HepG2 (cell line): ENCODE measurements at places on chromosomes 16 and 17. TPM values are rescaled to one million over a fixed set of nuclear protein-coding genes. Genes with fewer than 3 reads are reported as not detected.

DNA sequence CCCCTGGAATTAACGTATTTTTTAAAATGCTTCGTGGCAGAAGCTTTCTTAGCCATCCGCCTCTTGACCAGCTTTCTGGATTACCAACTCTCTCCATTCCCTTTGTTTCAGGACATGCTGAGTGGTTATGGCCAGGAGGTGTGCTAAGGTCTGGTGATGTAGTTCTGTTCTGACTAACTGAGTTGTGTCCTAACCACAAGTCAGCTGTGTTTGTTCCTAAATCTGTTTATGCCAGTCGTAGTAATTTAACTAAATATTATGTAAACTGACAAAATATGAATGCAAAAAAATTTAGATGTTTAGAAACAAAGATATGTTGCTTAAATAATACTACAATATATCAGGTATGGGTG lies 61.6 kb downstream of the MRTFB start:
- no peak for DNase-seq

DNA sequence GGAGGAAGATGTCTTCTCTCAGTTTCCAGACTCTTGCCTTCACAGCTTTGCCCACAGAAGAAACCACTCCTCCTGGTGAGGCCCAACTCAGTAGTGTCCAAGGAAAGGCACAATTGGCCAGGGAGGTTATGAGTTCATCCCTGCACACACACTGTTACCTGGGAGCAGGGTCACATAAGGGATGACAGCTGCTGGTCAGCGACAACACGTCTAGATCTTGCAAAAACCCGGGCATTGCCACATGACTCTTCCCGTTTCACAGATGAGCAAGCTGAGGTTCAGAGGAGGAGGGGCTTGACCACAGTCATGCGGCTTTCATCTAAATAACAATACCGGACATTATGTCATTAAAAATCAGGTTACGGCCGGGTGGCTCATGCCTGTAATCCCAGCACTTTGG lies 186.0 kb downstream of the COPRS start:
- no peak for DNase-seq

ZACN gene
- 0.15 TPM in 1 of 2 replicates, not detected in the other for total RNA-seq

CES5A gene
- total RNA-seq, result not detected in 2 replicates

IL17C gene
- not detected in 2 replicates for total RNA-seq

DNA sequence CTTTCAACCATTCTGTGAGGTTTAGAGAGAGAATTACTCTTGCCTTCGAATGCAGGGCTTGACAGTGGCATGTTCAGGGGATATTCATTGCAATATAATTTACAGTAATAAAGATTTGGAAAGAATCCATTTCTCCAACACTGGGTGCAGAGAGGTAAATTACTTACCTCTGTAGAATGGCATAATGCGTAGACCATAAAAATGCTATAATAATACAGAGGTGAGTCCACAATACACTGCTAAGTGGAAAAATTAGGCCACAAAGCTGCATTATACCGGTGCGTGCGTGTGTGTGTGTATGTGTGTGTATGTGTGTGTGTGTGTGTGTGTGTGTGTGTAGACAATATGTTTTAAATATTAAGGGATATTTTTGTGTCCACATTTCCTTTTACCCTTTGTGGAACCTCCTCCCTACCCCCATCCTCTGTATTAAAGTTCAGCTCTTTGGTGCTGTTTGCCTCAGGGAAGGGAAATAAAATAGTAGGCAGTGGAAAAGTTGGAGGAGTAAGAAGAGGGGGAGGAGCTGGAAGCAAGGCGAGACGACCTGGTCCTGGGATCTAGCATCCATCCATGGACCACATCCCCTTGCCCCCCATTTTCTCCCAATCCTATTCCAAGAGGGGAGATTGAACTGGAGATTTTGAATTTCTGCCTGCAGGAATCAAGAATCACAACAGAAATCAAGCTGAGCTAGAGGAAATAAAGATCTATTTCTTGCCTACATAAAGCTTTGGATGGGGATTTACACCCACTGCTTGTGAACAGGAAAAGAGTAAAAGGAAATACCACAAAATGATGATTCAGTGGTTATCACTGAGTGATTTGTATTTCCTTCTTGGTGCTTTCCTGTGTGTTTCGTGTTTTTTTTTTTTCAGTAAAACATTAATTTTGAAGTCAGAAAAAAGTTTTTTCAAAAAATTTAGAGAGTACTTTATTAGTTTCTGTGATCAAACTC lies 124.8 kb downstream of the RGS9 start:
- no peak for DNase-seq

- DNase-seq, result no peak
Measured at GRCh38 chr17:50239937-50240336, 34.3 kb upstream of the TMEM92 start.

GRCh38 chr17:39547713-39548478 lies 59.8 kb downstream of the NEUROD2 start:
- DNase-seq, result peak; percentile 50

GRCh38 chr17:17815436-17816200 lies 21.2 kb downstream of the SREBF1 start:
- no peak for DNase-seq

DNA sequence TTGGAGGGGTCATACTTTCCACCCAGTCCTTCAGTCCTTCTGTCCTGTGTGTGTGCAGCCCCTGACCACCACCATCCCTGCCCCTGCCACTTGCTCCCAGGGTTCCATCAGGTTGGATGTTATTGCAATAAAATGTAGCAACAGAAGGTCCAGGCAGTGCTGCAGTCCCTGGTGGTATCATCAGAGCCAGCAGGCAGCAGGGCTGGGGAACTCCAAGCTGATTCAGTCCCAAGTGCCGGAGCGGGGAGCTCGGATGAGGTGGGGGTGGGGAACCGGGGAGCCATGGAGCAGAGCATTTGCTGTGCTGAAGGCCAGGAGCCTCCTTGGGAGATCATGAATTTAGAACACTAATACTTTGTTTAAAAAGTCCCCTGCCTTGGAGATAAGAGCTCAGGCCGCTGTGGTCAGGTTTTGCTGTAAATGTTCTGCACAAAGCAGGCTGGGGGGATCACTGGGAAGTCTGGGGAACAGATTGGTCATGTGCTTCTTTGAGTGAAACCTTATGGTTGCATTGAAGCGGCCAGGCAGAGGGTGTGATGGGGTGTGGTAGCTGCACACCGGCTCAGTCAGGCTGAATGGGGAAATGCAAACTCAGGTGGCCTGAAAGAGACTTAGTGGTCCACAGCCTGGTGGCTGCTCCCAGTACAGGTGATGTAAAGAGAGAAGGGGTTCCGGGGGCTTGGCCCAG lies 225.9 kb downstream of the SEC14L1 start:
- DNase-seq, result no peak

ARHGAP27 gene
- 7.8 and 18.9 TPM in 2 replicates for total RNA-seq

PYDC1 gene
- not detected in 2 replicates for total RNA-seq

DNA sequence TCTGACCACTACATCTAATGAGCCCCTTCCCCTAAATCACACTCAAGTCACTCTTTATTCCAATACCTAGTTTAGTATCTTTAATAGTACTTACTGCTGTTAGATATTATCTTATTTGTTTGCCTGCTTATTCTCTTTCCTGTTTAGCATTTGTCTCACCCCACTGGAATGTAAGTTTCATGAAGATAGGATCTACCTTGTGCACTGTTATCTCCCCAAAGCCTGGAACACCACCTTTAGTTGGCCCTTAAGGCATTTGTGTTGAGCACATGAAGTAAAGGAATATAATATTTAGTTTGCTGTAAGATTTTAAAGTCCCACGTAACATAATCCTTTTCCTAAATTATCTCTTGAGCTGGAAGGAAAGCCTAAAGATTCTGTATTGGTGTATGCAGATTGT lies 50.2 kb downstream of the VPS35L start:
- DNase-seq, result no peak

DNA sequence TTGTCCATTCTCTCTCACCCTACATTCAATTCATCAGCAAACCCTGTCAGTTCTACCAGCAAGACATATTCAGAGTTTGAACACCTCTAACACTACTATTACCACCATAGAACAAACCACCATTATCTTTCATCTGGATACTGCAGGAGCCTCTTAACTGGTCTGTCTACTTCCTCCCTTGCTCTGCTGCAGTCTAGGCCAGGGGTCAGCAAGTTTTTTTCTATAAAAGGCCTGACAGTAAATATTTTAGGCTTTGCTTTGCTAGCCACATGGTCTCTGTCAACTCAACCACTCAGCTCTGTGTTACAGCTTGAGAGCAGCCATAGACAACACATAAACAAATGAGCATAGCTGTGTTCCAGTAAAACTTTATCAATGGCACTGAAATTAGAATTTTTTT lies 13.8 kb downstream of the KCTD19 start:
- no peak for DNase-seq
